AG09309 (cell line): ENCODE measurements at places on chromosomes 6 and 20.
A peak's percentile ranks its signal among the peaks of the same experiment; 100 is the strongest.

DNA sequence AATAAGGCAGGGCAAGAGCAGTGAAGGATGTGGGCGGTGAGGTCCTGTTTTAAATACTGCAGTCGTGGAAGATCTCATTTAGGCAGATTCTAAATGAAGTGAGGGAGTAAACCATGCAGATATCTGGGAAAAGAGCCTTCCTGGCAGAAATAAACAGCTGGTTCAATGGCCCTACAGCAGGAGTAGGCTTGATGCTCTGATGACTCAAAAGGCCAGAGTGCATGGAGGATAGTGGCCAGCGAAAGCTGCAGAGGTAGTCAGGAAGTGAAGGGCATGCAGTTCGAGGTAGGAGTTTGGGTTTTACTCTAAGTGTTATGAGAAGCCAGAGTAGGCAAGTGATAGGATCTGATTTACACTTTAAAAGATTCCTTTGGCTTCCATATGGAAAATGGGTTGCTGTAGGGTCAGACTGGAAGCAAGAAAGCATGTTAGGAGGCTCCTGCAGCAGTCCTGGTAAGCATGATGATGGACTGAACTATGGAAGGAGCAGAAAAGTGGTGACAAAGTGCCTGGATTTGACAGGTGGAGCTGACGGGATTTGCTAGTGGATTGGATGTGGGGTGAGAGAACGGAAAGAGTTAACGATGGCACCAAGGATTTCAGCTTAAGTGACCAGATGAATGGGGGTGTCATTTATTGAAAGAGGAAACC, 150.0 kb downstream of the GJA10 start:
- no peak for DNase-seq

- DNase-seq: no peak
These were observed 9.7 kb downstream of the FUCA2 start for GRCh38 chr6:143501851-143502250.

DNA sequence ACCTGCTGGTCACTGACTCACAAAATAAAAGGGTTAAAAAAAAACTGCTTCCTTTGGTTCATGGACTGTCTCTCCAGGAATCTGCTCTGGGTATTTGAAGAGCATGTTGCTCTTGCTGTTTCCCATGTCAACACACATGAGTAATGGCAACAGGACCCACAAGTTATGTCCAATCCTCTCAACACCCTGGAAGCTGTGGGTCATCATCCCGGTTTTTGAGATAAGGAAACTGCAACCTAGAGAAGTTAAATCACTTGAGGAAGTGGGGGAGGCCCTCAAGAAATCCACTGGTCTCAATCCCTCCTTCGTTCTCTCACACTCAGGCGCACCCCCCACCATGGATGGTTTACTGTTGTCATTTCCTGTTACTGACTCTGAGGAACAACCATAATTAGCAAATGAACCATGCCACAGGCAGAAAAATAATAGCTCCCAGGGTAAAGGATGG, 12.4 kb downstream of the MAP1LC3A start:
- DNase-seq: peak; percentile 28

- no peak for DNase-seq
These were observed 63.5 kb downstream of the TBXT start for GRCh38 chr6:166104107-166104506.

GRCh38 chr20:17197041-17197440, 29.8 kb upstream of the PCSK2 start:
- no peak for DNase-seq

- peak; percentile 25 for DNase-seq
These were observed 39.9 kb downstream of the PREX1 start for GRCh38 chr20:48787861-48788375.

DNA sequence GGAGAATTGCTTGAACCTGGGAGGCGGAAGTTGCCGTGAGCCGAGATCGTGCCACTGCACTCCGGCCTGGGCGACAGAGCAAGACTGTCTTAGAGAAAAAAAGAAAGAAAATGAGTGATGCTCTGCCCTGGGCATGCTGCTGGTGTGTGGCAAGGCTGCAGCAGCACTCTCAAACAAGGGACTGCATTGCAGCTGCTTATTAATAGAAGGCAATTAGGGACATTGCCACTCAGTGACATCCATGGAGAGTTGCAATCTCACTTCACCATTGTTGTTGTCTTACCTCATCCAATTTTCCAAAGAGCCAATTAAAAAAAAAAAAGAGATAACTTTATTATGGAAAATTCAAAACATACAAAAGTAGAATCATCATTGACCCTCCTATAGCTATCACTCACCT, 131.1 kb downstream of the LRRC1 start:
- DNase-seq: no peak

- DNase-seq: no peak
These were observed 42.5 kb downstream of the SLC2A4RG start for GRCh38 chr20:63782051-63782471.

DNA sequence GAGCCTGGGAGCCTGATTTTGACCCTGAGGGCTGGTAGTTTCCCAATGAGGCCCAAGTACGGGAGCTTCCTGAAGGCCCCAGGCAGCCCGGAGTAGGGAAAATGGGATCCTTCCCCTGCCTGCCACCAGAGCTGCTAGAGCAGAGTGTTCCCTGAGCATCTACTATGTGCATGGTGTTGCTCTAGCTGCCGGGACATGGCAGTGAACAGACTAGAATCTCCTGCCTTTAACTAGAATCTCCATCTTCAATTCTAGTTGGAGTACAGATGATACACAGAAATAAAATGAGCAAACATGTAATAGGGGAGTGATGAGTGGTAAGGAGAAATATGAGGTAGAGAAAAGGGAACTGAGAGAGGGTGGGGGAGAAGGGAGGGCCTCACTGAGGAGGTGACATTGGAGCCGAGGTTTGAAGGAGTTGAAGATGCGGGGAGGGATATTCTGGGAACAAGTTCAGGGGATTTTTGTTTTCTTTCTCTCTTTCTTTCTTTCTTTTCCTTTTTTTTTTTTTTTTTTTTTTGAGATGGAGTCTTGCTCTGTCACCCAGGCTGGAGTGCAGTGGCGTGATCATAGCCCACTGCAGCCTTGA, 18.5 kb downstream of the VSTM2L start:
- no peak for DNase-seq

- no peak for DNase-seq
These were observed 26.3 kb downstream of the PRDM1 start for GRCh38 chr6:106112433-106112832.

DNA sequence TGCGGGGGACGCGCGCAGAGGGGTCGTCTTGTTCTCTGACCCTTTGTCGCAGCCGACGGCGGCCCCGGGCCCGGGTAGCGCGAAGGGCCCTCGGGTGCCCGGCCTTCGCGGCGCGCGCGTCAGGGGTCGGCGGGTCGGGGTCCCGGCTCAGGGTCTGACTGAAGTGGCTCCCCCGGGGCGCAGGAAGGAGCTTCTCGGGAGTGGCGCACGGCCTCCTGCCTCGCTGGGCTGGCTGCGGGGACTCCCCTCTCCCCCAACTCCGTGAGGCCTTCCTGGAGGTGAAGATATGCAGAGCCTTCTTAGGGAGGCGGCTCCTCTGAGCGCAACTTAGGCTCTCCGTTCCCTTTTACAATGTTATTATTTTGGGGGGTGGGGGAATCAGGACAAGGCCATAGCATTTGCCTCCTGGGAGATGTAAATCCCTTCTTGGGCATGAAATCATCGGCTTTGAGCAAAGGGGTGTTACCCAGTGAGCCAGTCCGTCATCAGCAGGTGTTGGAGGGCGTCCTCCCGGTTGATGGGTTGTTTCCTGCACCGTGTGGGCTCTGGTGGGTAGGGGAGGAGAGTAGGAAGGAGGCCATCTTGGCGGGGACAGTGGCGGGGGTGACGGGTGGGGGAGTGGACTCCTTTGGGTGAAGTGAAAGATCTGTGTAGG, 523 bp downstream of the CDS2 start:
- no peak for DNase-seq

DNA sequence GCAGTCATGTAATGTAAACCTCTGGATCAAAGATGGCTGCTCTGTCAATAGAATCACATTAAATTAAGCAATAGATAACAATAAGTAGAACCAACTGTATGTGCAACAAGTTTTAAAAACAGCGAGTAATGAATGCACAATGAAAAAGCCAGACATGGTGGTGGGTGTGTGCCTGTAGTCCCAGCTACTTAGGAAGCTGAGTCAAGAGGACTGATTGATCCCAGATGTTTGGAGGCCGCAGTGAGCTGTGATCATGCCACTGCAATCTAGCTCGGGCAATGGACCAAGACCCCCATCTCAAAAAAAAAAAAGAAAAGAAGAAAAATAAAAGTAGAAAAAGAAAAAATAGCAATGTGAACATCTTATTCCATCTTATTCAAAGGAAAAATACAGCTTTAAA, 558.7 kb upstream of the MMS22L start:
- DNase-seq: no peak

GRCh38 chr20:47343007-47343472, 13.5 kb downstream of the ZMYND8 start:
- no peak for DNase-seq
